ENCODE measurements at places on chromosomes 7 and 10.

- DNase-seq: no peak
These were observed 168.9 kb upstream of the ASAH2 start for GRCh38 chr10:50420196-50420595.

GRCh38 chr7:29467193-29467926 lies 96.3 kb upstream of the PRR15 start:
- DNase-seq: no peak

GRCh38 chr7:75635036-75635435 lies 103.7 kb downstream of the HIP1 start:
- DNase-seq: no peak

- DNase-seq: no peak
These were observed 59.7 kb upstream of the CCDC71L start for GRCh38 chr7:106720641-106721040.

GRCh38 chr7:17236603-17237002 lies 61.8 kb upstream of the AHR start:
- no peak for DNase-seq

DNA sequence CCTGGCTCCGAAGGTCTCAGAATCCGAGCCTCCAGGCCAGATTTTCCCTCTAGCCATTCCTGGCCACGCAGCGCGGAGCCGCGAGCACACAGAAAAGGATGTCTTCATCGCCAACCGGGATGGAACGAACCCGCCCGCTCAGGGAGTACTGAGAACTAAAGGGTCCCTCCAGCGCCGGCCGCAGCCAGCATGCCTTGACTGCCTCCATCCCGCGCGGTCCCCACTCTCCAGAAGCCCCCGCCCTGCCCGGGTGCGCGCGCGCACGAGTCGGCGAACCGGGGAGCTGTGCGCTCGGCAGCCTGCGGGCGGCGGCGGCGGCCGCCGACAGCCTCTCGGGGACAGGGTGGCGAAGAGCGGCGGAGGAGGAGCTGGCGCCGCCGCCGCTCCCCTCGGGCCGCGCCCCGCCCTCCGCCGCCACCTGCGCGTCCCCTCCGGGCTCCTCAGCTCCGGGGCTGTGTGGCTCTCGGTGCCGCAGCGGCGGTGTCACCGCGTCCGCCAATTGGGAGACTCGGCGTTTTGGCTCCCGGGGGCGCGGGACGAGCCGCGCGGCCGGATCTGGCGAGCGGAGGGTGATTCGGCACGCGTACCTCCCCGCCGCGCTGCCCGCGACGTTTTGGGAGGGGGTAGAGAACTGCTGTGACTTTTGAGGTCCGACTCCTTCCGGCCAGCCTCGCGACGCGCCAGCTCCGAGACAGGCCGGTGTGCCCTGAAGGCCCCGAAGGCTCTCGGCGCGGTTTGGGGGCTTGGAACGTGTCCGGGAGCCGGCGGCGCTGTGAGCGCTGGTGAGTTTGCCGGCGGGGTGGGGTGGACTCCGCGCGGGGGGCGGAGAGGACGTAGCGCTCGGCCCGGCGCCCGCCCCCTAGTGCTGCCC lies 453 bp upstream of the GALNT17 start:
- DNase-seq: peak; percentile 89

Measured in glutamatergic neuron (in vitro differentiated cells).